ENCODE measurements at places on chromosomes 1 and 21. TPM values are rescaled to one million over a fixed set of nuclear protein-coding genes. Genes with fewer than 3 reads are reported as not detected.

DNA sequence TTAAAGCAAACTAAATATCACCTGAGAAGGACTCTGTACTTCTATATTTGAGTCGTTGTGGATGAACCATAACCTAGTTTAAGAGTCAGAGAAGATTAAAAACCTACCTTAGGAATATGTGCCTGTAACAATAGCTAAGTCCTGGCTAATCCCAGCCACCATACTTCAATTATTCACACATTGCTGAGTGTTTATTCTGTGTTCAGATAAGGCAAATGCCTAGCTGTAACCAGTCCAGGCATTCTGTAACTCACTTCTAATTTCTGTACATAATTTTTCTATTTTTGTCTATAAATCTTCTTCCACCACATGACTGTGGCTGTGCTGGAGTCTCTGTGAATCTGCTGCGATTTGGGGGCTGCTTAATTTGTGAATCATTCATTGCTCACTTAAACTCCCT lies 441.9 kb upstream of the ADAMTS5 start:
- no peak for DNase-seq

GRCh38 chr1:234967121-234967520 lies 161.5 kb downstream of the TOMM20 start:
- no peak for DNase-seq

DNA sequence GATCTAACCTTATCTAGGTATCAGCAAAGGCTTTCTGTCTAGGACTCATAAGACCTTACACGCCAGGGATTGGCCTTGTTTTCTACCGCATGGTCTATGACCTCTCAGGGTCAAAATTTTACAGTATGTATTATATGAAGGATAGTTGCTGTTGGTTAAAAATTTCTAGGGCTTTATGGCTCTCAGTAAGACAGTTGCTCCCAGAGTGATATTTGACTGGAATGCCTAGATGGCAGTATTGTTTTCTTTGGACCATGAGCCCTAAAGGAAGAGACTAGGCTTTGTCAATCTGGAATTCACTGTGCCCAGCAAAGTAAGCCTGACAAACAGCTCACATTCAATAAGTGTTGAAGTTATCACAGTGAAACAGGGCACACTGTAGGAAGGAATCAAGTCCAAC lies 37.6 kb downstream of the C1orf87 start:
- DNase-seq = no peak

GRCh38 chr1:168453056-168453455 lies 90.7 kb downstream of the XCL2 start:
- no peak for DNase-seq

- DNase-seq = no peak
These were observed 3.4 kb downstream of the PRAMEF12 start for GRCh38 chr1:12776801-12777557.

DNA sequence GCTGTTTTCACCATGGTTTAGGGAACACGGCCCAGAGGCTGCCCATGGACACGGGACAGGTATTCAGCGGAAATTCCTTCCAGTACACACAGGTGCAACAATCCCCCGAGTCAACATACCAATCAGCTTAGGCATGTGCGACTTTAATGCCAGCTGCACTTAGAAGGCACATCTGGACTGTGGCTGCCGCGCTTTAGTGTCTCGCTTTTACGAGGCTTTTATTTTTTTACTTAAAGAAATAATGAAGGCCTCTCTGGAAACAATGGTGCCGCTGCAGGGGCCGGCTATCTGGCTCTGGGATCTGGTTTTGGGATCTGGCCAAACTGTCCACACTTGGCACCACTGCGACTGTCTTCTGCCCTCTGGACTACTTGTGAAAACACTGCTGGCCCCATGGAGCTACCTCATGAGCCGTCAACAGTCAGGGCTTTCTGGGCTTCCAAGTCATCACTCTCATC lies 55.5 kb downstream of the SLC66A1 start:
- DNase-seq = no peak

- no peak for DNase-seq
These were observed 135.0 kb downstream of the CASZ1 start for GRCh38 chr1:10661453-10661852.

GRCh38 chr1:153400244-153400643 lies 9.4 kb upstream of the S100A8 start:
- no peak for DNase-seq

DNA sequence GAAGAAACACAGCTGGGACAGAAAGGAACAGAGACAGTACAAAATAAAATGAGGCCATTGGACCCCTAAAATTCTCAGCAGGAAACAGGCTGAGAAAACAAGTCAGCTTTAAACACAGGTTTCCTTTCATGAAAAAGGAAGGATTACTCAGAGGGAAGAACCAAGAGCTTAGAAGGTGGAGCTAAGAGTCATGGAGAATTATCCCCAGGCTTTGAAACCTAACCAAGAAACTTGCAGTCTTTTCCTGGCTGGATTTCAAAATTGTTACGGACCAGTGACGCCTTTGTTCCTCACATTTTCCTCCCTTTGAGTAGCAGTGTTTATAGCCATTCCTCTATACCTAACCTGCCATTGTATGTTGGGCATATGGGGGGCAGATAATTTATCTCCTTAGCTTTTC lies 8.8 kb downstream of the HMGB4 start:
- DNase-seq = no peak

DNA sequence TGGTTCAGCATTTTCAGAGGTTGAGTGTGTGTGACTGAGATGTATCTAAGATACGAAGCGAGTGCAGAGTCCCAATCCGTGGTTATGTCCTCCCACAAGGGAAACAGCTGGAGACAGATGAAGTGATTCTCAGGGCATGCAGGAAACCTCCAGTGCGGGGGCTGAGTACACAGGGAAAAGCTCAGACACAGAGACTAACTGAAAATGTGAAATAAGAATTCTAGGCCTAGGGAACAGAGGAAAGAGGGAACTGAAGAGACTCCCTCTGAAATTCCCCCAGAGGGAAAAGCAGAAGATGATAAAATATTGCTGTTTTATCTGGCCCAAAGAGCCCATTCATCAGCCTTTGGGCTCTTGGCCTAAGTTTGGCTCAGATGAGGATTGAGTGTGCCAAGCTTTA lies 116.8 kb downstream of the LRRC53 start:
- DNase-seq = no peak

- DNase-seq = no peak
These were observed 3.7 kb downstream of the PLPPR4 start for GRCh38 chr1:99268021-99268420.

GRCh38 chr21:18235545-18235944 lies 9.1 kb upstream of the CHODL start:
- DNase-seq = no peak

The COL9A2 gene
- 3.3 TPM for total RNA-seq

The ACBD3 gene
- total RNA-seq = 33.7 TPM

The INAVA gene
- total RNA-seq = 2.4 TPM

The KRTAP20-4 gene
- not detected for total RNA-seq

The AADACL4 gene
- total RNA-seq = not detected

The TMEM269 gene
- 0.32 TPM for total RNA-seq

The PCBP3 gene
- total RNA-seq = 72.7 TPM

The BMP8B gene
- total RNA-seq = 0.12 TPM

The BCAR3 gene
- 12.8 TPM for total RNA-seq

The GUCA2A gene
- not detected for total RNA-seq

The AZIN2 gene
- 7.0 TPM for total RNA-seq
